T-helper 17 cell (primary cell): ENCODE measurements at places on chromosomes 7 and 10.

- H3K27ac ChIP-seq, result no peak overlapping the region
- no peak overlapping the region for H3K4me3 ChIP-seq
- H3K4me1 ChIP-seq, result peaks cover 5% of the 10 kb centered on the region
- H3K36me3 ChIP-seq, result peaks cover 5% of the 10 kb centered on the region
- no peaks in the 10 kb centered on the region for H3K27me3 ChIP-seq
Measured at GRCh38 chr7:76016191-76016947, 22.0 kb upstream of the TMEM120A start.

GRCh38 chr7:138981332-138982203, at the start of gene KIAA1549:
KIAA1549 (minus strand) TSS chr7:138981389; CDS start chr7:138981269, 120 bp downstream.
- peaks cover 49% of the 10 kb centered on the region for H3K27me3 ChIP-seq
- peak within 1 kb of the TSS; percentile 94 for H3K4me3 ChIP-seq
- H3K4me1 ChIP-seq, result peaks cover 18% of the 10 kb centered on the region
- H3K27ac ChIP-seq, result no peak within 1 kb of the TSS

DNA sequence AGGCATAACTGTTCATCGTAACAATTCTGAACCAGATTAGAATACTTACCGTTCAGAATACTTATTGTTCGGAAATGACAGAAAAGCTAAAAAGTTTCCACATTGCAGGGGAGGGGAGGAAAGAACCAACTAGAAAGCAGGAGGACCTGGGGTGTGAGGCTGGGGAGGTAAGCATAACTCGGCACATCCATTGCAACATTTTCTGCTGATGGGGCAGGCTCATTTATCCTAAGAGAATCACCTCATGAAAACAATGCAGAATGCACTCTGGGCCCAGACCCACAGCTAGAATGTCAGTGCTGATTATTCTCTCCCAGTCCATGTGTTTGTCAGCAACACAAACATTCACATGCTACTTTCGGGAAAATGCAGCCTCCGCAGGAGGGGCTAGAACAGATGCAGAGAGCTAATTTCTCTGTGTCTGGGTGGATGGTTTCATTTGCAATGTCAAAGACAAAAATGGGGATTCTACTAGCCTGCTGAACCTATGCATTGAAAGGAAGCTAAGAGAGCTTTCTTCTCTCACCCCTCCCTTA, 9.6 kb downstream of the DNMBP start:
- DNase-seq, result no peak
- H3K27ac ChIP-seq, result no peak overlapping the region
- H3K4me3 ChIP-seq, result no peak overlapping the region
- H3K36me3 ChIP-seq, result no peaks in the 10 kb centered on the region

GRCh38 chr7:94228223-94228622, 166.5 kb upstream of the COL1A2 start:
- DNase-seq, result no peak
- no peak overlapping the region for H3K4me3 ChIP-seq
- H3K36me3 ChIP-seq, result no peaks in the 10 kb centered on the region
- no peak overlapping the region for H3K27ac ChIP-seq
- no peaks in the 10 kb centered on the region for H3K27me3 ChIP-seq

GRCh38 chr10:33152146-33152545, 182.3 kb downstream of the NRP1 start:
- no peak overlapping the region for H3K4me3 ChIP-seq
- peaks cover 45% of the 10 kb centered on the region for H3K4me1 ChIP-seq

GRCh38 chr10:1561731-1562337, 175.5 kb downstream of the ADARB2 start:
- H3K4me3 ChIP-seq, result no peak overlapping the region
- no peaks in the 10 kb centered on the region for H3K36me3 ChIP-seq
- DNase-seq, result no peak
- H3K27ac ChIP-seq, result no peak overlapping the region
- H3K27me3 ChIP-seq, result peaks cover 60% of the 10 kb centered on the region

GRCh38 chr10:66782144-66782543, 143.7 kb upstream of the LRRTM3 start:
- no peak overlapping the region for H3K27ac ChIP-seq
- DNase-seq, result no peak
- peaks cover 5% of the 10 kb centered on the region for H3K27me3 ChIP-seq
- H3K4me1 ChIP-seq, result no peaks in the 10 kb centered on the region
- H3K36me3 ChIP-seq, result no peaks in the 10 kb centered on the region
- no peak overlapping the region for H3K4me3 ChIP-seq

GRCh38 chr7:95088536-95089215, 181.3 kb downstream of the PPP1R9A start:
- no peaks in the 10 kb centered on the region for H3K27me3 ChIP-seq
- no peak for DNase-seq
- no peak overlapping the region for H3K27ac ChIP-seq
- no peak overlapping the region for H3K4me3 ChIP-seq

GRCh38 chr7:115135146-115135545, 213.3 kb downstream of the MDFIC start:
- no peaks in the 10 kb centered on the region for H3K27me3 ChIP-seq
- DNase-seq, result no peak
- peaks cover 13% of the 10 kb centered on the region for H3K4me1 ChIP-seq
- H3K4me3 ChIP-seq, result no peak overlapping the region
- H3K36me3 ChIP-seq, result peaks cover 2% of the 10 kb centered on the region

DNA sequence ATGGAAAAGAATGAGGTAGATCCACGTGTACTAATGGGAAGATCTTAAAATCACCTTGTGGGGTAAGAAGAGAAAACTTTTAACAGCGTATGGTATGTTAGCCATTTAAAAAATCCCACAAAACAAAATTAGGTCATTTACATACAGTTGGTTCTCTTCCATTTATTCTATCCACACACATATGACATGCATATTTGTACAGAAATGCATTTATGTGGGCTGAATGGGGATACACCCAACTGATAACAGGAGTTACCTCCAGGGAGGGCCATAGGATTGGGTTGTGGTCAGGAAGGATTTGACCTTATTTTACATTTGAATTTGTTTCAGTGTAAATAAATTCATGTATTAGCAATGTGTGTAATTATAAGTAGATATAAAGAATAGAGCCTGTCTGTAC, 71.5 kb downstream of the MCMBP start:
- H3K27ac ChIP-seq, result no peak overlapping the region
- no peak for DNase-seq
- H3K36me3 ChIP-seq, result peaks cover 9% of the 10 kb centered on the region
- peaks cover 4% of the 10 kb centered on the region for H3K4me1 ChIP-seq
- H3K27me3 ChIP-seq, result no peaks in the 10 kb centered on the region

- DNase-seq, result no peak
- no peaks in the 10 kb centered on the region for H3K27me3 ChIP-seq
- no peaks in the 10 kb centered on the region for H3K4me1 ChIP-seq
- no peak overlapping the region for H3K4me3 ChIP-seq
- H3K27ac ChIP-seq, result no peak overlapping the region
Measured at GRCh38 chr7:113289140-113289740, 170.9 kb upstream of the SMIM30 start.

- no peak for DNase-seq
- H3K4me3 ChIP-seq, result no peak overlapping the region
- no peaks in the 10 kb centered on the region for H3K4me1 ChIP-seq
- H3K36me3 ChIP-seq, result no peaks in the 10 kb centered on the region
- H3K27me3 ChIP-seq, result no peaks in the 10 kb centered on the region
Measured at GRCh38 chr10:68792115-68792514, 35.2 kb upstream of the STOX1 start.

- H3K36me3 ChIP-seq, result no peaks in the 10 kb centered on the region
- no peaks in the 10 kb centered on the region for H3K4me1 ChIP-seq
- no peak for DNase-seq
- no peak within 1 kb of the TSS for H3K27ac ChIP-seq
Measured at GRCh38 chr7:138700857-138701536, at the start of gene SVOPL. SVOPL (minus strand) TSS chr7:138701362; CDS start chr7:138679045, 22,317 bp downstream.

GRCh38 chr7:150902078-150903033, 50.0 kb downstream of the AOC1 start:
- H3K27ac ChIP-seq, result no peak overlapping the region
- H3K4me3 ChIP-seq, result no peak overlapping the region
- H3K4me1 ChIP-seq, result peaks cover 23% of the 10 kb centered on the region
- DNase-seq, result no peak
- peaks cover 2% of the 10 kb centered on the region for H3K36me3 ChIP-seq

GRCh38 chr7:116139807-116140206, 70.5 kb upstream of the TES start:
- H3K4me1 ChIP-seq, result peaks cover 8% of the 10 kb centered on the region
- no peaks in the 10 kb centered on the region for H3K36me3 ChIP-seq
- peaks cover 18% of the 10 kb centered on the region for H3K27me3 ChIP-seq
- no peak overlapping the region for H3K4me3 ChIP-seq
- no peak for DNase-seq
- peak overlapping the region; percentile 11 for H3K27ac ChIP-seq

DNA sequence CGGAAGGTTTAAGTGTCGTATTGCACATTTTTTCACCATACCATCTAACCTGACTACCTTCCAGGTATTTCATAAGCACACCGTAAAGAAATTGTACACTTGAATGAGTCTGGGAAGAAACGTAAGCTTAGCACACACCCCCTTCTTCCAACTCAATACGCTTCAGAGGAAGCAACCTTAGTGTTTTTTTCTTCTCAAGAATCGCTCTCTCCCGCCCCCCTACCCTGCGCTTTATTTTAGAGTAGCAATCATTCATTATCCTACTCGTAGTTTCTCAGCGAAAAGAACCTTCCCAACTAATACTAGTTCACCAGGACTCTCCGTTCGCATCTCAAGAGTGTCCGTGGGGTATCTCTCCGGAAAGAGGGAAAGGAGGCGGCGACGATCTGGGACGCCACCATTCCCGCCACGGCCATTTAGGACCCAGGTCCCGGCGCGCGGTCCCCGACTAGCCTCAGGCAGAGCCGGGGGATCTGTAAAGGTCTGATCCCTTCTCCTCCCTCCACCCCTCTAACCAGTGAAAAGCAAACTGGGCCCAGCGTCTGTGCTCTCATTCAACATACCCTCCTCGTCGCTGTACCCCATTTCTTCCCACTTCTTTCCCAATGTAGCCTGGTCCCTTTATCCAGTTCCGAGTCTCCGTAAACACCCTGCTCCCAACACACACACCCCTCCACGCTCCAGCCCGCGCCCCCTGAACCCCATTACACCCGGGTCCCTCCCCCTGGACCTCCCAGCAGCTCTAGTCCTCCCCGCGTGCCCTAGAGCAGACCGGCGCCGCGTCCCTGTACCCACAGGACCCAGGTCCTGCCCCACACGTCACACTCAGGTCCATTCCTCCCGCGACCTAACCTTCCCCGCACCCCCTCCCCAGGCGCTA, 16.0 kb downstream of the MYOZ1 start:
- peaks cover 2% of the 10 kb centered on the region for H3K36me3 ChIP-seq
- H3K27ac ChIP-seq, result peak overlapping the region; percentile 97
- peak overlapping the region; percentile 95 for H3K4me3 ChIP-seq
- no peaks in the 10 kb centered on the region for H3K27me3 ChIP-seq

DNA sequence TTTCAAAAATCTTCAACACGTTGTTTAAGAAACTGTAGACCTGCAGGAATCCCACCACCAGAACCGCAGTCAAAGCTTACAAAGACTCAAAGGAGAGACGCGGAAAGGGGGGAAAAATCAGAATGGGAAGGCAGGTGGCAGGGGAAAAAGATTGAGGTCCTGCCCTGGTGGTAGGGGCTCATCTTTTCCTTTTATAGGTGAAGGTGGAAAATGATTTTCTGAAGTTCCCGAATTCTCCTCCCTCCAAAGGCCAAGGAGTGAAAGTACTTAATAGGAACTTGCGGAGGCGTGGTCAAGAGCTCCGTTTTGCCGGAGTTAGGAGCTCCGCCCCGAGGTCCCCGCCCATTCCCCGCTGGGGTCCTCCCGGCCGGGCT, 724 bp downstream of the BBIP1 start:
- peak overlapping the region; percentile 100 for H3K27ac ChIP-seq
- no peaks in the 10 kb centered on the region for H3K27me3 ChIP-seq
- H3K4me3 ChIP-seq, result peak overlapping the region; percentile 98
- DNase-seq, result peak; percentile 73

DNA sequence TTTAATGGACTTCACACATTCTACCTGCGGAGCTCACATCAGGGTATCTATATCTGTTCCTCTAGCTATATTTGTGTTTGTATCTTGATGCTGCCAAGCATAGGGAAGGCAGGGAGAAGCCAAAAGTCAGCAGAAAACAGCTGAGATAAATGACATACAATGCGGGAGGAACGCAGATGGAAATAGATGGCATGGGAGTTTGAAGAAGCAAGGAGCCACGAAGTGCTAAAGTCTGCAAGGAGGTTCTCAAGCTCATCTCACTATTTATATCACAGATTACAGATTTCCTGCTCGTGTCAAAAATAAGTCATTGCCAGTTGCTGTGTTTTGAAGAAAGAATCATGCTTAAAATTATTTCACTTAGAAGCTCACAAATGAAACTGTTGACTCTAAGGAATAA, 180.5 kb downstream of the DPP6 start:
- no peak overlapping the region for H3K4me3 ChIP-seq
- no peaks in the 10 kb centered on the region for H3K36me3 ChIP-seq
- H3K27me3 ChIP-seq, result no peaks in the 10 kb centered on the region
- no peaks in the 10 kb centered on the region for H3K4me1 ChIP-seq

GRCh38 chr10:31929261-31930022, 811 bp upstream of the ARHGAP12 start:
- peaks cover 37% of the 10 kb centered on the region for H3K4me1 ChIP-seq
- DNase-seq, result peak; percentile 25
- H3K27me3 ChIP-seq, result no peaks in the 10 kb centered on the region

DNA sequence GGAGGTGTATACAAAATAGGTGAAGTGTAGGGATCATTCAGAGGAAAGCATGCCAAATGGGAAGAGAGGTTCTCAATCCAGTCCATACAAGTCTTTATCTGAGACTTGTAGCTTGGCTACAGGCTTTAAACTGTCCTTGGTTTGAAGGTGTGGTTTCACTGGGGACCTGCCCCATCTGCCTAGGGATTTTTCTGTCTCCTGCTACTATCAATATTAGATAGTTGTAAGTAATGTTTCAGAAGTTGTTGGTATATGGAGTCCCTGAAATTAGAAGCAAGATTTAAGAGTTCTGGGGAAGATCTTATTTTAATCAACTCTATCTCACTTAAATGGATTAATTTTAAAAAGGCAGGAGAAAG, 100.9 kb downstream of the ANKRD7 start:
- no peak for DNase-seq
- peaks cover 22% of the 10 kb centered on the region for H3K27me3 ChIP-seq
- no peak overlapping the region for H3K4me3 ChIP-seq
- no peak overlapping the region for H3K27ac ChIP-seq
- H3K4me1 ChIP-seq, result no peaks in the 10 kb centered on the region

GRCh38 chr10:99555371-99555770, 22.6 kb downstream of the NKX2-3 start:
- no peak overlapping the region for H3K4me3 ChIP-seq
- DNase-seq, result no peak
- H3K36me3 ChIP-seq, result peaks cover 7% of the 10 kb centered on the region
- H3K27me3 ChIP-seq, result peaks cover 61% of the 10 kb centered on the region

DNA sequence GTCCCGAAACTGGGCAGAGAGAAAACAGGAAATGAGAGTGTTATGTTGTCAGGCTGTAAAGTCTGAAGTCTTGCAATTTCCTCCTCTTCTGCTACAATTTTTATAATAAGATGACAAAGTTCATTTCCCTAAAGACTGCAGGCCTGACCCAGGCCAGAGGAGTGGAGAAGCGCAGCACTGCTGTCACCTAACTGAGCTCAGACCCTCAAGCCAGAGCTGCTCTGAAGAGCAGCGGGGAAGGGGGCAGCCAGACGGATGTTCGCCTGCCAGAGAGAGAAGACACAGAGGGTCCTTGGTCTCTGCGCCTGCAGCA, 12.6 kb upstream of the AOAH start:
- peaks cover 2% of the 10 kb centered on the region for H3K36me3 ChIP-seq
- no peak overlapping the region for H3K4me3 ChIP-seq
- no peak overlapping the region for H3K27ac ChIP-seq
- peaks cover 5% of the 10 kb centered on the region for H3K27me3 ChIP-seq
- H3K4me1 ChIP-seq, result peaks cover 11% of the 10 kb centered on the region
